ENCODE measurements at places on chromosomes 13 and 19.

GRCh38 chr13:99967869-99968520 is 3.6 kb downstream of the ZIC5 start:
- no peak for DNase-seq

DNA sequence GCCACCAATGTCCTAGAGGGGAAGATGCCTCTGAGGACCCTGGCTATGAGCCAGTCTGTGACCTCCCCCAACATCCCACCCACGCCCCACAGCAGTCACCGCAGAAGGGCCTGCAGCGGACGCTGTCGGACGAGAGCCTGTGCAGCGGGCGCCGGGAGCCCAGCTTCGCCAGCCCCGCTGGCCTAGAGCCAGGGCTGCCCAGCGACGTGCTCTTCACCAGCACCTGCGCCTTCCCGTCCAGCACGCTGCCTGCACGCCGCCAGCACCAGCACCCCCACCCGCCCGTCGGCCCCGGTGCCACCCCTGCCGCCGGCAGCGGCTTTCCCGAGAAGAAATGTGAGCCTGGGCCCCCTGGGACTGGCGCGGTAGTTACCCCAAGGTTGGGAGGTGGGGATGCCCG is 30.6 kb downstream of the DPF1 start:
- DNase-seq: no peak

- DNase-seq: no peak
These were observed 18.4 kb downstream of the NFIX start for GRCh38 chr19:13013649-13014048.

DNA sequence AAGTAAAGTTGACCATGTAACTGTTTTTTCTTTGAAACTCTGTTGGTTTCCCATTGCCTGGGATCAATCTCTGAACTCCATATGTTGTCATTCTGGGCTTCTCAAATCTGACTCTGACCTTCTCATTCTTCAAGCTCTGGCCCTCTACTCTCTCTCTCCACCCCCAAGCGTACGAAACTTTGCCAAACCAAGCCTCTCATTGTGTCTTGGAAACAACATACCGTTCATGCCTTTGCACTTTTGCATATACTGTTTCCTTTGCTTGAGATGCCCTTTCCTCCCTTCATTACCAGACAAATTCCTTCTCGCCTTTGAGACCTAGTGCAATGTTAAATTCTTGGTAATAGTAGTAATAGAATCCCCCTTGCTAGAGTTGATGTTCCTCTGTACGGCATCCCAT is 113.7 kb downstream of the OLFM4 start:
- no peak for DNase-seq

DNA sequence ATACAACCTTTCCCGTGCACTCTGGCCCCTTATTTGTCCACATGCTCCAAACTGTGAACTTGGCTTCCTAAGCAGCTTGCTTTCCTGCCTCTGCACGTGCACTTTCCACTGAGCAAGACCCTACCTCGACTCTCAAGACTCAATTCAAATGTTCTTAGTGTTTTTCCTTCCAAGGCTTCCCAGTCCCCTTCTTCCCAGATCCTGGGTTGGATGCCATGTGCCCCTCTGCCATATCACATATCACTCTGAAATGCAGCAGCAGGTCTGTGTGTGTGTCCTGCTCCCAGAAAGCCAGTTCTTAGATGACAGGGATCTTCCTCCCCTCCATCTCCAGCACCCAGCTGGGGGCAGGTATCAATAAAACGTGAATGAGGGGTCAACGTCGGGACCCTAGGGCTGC is 3.0 kb downstream of the ZNF557 start:
- no peak for DNase-seq

- no peak for DNase-seq
These were observed 116.9 kb downstream of the KCTD12 start for GRCh38 chr13:76769271-76769791.

DNA sequence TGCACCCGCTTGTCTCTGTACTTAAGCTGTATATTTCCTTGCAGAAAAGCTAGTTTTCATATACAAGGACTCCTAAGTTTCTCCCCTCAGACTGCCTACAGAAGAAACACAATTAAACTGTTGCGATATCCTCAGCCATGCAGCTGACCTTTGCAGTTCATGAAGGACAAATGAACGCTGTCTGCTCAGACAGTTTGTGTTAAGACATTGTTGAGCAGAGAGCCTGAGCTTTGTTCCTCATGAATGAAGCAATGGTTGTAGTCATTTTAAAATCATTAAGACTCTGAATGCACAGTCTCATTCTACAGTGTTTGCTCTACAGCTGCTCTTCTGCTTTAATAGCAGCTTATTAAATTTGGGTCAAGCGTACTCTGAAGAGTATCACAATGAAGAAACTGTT is 23.2 kb upstream of the MAB21L1 start:
- no peak for DNase-seq

DNA sequence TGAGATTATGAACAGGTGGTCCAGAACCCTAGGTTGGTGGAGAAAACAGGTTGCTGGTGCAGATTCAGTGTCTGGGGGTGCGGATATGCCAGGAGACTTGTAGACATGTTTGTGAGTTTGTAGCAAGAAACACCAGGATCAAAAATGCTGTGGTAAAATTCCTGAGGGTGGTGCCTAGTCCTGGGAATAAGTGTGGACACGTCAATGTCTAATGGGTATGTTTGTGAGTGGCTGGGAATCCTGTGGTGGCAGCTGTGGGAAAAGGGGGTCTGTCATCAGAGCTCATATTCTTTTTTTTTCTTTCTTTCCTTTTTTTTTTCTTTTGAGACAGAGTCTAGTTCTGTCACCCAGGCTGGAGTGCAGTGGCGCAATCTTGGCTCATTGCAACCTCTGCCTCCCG is 7.2 kb downstream of the ZNF708 start:
- no peak for DNase-seq

GRCh38 chr19:18814063-18814462 is 17.7 kb upstream of the UPF1 start:
- DNase-seq: no peak

DNA sequence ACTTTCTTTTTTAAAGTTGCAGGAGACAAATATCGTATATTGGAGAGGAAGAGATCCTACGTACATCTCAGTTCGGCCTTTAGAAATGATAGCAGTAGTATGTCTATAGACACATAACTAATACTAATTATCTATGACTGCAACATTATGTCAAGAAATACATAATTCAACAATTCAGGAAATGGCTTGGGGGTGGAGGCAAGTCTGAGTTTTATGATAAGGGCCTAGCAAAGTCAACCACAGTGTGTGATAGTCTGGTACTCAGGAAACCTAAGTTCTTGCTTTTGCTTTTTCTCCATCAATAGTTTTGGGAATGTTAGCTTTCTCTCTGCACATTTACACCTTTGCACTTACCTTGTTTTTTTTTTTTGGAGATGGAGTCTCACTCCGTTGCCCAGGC is 27.5 kb upstream of the OBI1 start:
- DNase-seq: no peak

DNA sequence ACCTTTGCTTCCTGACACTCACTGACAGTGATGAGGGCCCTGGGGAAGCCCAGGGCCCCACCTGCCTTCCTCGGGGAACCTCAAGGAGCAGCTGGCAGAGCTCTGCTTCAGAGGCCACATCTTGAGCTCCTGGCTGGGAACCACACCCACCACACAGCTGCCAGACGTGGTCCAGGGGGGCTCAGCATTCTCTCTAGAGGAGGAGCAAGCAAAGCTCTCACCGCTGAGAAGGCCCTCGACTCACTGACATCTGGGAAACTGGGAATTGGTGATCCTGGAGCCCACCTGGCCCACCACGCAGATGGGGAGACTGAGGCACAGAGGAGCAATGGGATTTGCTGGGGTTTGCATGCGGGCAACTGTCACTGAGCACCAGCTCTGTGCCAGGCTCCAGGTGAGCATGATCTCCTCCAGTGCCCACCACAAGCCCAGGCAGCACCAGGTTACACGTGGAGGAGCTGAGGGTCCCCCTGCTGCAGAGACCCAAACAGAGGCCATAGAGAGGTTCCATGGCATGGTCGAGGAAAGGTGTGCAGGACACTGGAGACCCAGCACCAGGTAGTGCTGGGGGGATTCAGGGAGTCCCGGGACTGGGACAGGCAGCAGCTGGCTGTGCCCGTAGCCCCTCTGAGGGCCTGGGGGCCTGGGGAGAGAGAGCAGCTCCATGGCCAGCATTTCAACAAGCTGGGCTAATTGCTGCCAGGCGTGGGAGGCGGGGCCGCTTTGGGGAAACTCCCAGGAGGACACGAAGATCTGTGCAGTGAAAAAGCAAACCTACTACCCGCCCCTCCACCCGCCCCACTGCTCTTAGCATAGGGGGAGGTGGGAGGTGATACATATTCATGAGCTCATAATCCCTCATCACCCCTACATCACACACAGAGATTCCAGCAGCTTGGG is 33.4 kb downstream of the PEPD start:
- DNase-seq: no peak

DNA sequence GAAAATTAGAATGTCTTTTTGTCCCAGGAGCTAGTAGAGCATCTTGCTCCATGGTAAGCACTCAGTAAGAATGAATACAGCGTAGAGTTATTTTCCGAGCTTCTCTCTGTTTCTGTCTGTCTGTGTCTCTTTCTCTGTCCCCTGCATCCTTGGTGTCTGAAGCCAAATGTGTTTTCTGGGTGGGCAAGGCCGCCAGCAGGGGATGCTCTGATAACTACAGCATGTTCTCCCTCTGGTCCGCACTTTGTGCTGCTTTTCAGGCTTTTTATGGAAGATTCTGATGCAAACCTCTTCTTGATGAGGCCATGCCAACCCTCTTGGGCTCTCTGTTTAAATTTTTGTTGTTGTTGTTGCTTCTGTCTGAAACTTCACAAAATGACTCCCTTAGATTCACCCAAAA is 142.8 kb upstream of the UBL3 start:
- no peak for DNase-seq

DNA sequence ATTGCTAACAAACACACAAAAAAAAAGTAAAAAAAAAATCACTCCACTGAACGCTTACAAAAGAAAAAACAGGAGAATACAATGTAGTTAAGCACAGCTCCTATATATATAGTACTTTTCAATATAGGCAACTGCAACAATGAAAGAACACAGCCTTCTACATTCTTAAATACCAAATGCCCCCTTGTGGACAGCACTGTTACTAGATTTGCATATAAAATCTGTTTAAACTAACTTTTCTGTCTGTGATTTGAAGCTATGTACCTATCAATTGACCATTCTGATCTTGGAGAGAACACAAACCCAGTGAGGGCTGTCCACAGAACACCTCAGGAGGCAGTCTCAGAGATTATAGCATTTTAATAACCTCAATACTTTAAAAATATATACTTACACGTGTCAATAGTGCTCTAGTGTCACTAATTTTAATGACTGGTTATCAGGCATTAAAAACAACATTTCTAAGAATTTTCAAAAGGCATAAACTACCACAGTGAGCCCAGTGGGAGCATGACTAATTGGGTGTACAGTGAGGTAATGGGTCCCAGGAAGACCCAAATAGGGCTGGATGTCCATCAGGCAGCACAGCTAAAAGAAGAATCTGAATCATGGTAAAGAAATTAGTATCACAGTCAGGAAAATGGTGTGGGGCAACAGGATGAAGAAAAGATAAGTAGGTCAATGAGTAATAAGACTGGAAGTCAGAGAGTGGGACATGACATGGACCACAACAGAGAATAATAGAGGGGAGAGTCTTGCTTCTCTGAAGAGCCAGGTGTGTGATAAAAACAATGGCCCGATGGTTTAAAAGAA is 22.2 kb downstream of the CCDC169 start:
- no peak for DNase-seq

- DNase-seq: no peak
These were observed 34.4 kb upstream of the PSPC1 start for GRCh38 chr13:19817106-19817505.

- DNase-seq: peak; percentile 20
These were observed 2.8 kb upstream of the FCGBP start for GRCh38 chr19:39937094-39937720.

- DNase-seq: no peak
These were observed 122.8 kb downstream of the CRYL1 start for GRCh38 chr13:20402881-20403280.

DNA sequence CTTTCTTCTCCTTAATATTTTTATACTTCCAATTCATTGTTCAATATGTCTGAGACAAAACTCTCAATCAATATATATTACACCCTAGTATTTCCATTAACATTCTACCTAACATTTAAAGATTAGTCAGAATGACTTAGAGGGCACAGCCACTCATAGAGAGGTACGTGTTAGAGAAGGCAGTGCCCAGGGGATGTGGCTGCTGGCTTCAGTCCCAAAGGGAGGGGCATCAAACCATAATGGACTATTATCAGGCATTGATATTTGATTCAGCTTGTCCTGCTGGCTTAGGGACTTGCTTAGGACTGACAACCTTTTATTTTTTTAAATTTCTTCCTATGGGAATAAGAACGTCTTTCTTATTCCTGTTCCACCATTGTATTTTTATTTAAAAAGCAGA is 1392.0 kb upstream of the ATXN8OS start:
- no peak for DNase-seq

GRCh38 chr19:41910240-41910991 is 17.8 kb downstream of the ERFL start:
- no peak for DNase-seq

GRCh38 chr19:43551399-43552197 is 18.6 kb downstream of the ZNF575 start:
- DNase-seq: no peak

DNA sequence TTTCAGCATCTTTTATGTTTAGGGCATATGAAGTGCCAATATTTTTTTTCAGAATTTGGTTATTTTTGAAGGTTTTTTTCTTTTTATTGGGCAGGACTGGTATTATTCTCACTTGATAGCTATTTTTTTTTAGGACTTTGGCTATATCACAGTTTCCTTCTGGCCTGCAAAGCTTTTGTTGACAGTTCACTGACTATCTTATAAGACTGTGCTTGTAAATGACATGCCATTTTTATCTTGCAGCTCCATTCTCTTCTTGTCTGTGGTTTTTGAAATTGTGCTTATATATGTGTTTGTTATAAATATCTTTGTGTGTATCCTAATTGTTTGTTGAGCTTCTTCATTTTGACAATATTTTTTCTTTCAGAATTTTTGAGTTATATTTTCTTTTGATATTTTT is 26.4 kb upstream of the ZNF431 start:
- no peak for DNase-seq

DNA sequence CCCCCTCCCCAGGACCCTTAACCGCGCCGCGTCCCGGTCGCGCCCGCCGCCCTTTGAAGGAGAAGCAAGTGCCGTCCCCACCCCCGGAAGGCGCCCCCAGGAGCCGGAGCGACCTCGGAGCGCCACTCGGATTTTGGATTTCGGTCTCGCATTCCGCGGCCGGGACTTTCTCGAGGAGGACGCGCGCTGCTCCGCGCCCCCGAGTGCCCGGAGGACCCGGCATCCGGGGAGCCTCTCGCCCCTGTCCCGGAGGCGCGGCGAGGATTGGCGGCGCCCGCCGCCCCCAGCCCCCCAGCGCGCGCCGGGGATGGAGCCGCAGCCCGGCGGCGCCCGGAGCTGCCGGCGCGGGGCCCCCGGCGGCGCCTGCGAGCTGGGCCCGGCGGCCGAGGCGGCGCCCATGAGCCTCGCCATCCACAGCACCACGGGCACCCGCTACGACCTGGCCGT is 1.6 kb downstream of the MIDN start:
- DNase-seq: no peak

GRCh38 chr19:17719730-17720400 is 585 bp downstream of the MAP1S start:
- DNase-seq: no peak

GRCh38 chr13:106587787-106588186 is 19.9 kb upstream of the ARGLU1 start:
- no peak for DNase-seq
